ENCODE measurements at places on chromosomes 2 and 18.

- DNase-seq: no peak
These were observed 16.9 kb downstream of the PRKAG3 start for GRCh38 chr2:218814540-218815243.

GRCh38 chr2:187594801-187595200 is 40.6 kb upstream of the TFPI start:
- no peak for DNase-seq

DNA sequence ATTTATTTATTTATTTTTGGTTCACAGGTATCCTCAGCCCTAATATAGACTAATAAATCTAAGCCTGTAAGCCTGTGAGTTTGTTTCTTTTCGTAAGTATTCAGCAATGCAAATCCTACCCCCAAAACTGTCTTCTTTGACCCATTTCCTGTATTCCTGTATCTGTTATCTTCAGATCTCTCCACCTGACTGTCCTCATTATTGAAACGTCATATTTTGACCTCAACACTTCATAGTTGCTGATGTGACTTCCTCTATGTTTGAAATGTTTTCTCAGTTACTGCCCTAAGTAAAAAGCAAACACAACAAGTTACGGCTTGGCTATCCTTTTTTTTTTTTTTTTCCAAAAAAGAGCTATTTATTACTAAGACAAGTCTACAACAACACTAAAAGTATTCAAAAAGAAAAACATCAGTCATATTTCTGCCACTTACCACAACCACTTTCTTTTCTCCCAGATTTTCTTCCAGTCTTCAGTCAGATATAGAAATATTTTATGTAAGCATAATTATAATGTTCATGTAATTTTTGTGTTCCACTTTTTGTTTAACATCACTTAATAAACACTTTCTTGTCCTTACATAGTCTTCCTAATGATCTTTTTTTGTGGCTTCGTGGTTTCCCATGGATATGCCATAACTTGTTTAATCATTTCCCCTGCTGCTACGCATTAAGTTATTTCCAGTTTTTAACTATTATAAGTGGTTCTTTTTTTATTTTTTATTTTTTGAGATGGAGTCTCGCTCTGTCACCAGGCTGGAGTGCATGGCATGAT is 45.0 kb upstream of the EML4 start:
- no peak for DNase-seq

GRCh38 chr2:3236300-3237045 is 141.1 kb downstream of the EIPR1 start:
- no peak for DNase-seq

DNA sequence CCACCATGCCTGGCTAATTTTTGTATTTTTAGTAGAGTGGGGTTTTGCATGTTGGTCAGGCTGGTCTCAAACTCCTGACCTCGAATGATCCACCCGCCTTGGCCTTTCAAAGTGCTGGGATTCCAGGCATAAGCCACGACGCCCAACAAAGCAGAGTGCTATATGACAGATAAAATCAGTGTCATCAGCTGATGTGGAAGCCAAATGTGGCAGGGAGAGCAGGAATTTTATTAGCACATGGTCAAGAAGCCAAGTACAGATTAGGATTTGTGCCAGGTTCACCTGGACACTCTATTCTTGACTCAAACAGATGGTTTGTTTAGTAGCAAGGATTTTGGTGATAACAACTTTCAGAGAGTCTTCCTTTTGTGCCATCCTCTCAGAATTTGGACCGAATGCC is 62.7 kb downstream of the LCLAT1 start:
- DNase-seq: no peak

GRCh38 chr2:239760596-239760995 is 264.5 kb downstream of the NDUFA10 start:
- DNase-seq: no peak

GRCh38 chr2:186544255-186544675 is 45.6 kb upstream of the ITGAV start:
- DNase-seq: no peak

GRCh38 chr2:70043252-70043875 is 43.9 kb upstream of the PCBP1 start:
- peak; percentile 58 for DNase-seq

- no peak for DNase-seq
These were observed 275.9 kb downstream of the MREG start for GRCh38 chr2:215737477-215737876.

GRCh38 chr2:222248256-222248655 is 50.5 kb downstream of the PAX3 start:
- no peak for DNase-seq

GRCh38 chr2:60739156-60739555 is 16.9 kb upstream of the PAPOLG start:
- no peak for DNase-seq

GRCh38 chr2:237022533-237022932 is 63.2 kb upstream of the COPS8 start:
- no peak for DNase-seq

- no peak for DNase-seq
These were observed 501.6 kb upstream of the TNP1 start for GRCh38 chr2:217361483-217361880.

DNA sequence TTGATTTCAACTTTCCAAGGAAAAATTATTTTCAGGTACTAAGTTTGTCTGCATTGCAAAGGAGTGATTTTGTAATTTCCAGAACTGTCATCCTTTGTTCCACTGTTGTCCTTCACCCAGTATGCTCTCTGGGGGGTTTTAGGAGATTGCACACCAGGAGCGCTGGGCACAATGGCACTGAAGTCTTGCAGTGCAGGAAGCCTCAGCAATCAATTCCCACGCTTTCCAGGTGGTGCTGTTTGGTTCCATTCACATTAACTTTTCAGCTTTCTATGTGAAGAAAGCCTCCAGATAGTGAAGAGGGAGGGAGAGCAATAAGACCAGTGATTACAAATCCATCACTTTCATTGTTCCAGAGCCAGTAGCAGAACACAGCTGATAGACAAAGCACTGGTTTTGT is 344.0 kb upstream of the VWC2L start:
- DNase-seq: no peak

GRCh38 chr18:55199291-55199963 is 240.2 kb upstream of the CCDC68 start:
- no peak for DNase-seq

- DNase-seq: no peak
These were observed 21.6 kb downstream of the SH3RF3 start for GRCh38 chr2:109150559-109150958.

DNA sequence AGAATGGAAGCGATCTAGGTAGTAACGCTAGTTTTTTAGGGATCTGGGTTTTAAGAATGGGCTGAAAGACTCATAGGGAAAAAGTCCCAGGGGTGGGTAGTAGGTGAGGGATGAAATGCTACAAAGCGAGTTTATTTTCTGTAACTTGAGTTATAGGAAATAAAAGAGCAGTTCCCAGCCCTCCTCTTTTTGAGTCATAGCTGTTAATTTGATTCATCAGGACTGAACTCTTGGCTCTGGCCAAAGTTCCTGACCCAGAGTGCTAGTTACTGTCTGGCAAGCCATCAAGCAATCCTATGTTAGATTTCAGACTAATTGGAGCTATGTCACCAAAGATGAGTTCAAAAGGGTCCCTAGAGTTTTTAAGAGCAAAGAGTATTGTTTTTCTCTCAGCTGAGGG is 17.4 kb upstream of the NOSTRIN start:
- DNase-seq: no peak

- DNase-seq: peak; percentile 77
These were observed 125.6 kb downstream of the PLB1 start for GRCh38 chr2:28621172-28622100.

DNA sequence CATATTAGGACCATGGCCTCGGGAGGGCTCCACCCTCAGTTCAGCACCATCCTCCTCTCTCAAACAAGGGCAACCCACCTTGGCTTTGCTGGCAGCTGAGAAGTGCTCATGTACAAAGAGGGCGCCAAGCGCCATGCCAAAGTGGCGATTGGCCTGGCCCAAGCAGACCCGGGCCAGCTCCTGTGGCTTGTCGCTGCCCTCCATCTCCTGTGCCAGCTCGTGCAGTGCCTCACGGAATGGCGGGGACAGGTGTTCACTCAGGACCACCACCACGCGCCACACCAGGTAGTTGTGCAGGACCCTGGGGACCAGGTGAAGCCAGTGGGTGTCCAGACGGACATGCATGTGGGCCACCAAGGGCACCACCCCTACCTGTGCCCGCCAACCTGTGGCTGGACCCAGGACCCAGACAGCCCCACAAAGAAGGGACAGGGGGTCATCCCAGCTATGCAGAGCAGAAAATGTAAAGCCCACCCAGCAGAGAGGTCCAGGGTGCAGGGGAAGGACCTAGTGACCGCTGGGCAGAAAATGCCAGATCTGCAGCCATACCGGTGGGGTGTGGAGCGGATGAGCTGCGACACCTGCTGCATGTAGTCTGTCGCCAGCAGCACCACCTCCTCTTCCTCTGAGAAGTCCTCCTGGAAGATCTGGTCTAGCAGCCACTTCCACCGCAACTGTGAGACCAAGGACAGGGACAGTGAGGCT is 3.6 kb downstream of the ECEL1 start:
- DNase-seq: no peak

DNA sequence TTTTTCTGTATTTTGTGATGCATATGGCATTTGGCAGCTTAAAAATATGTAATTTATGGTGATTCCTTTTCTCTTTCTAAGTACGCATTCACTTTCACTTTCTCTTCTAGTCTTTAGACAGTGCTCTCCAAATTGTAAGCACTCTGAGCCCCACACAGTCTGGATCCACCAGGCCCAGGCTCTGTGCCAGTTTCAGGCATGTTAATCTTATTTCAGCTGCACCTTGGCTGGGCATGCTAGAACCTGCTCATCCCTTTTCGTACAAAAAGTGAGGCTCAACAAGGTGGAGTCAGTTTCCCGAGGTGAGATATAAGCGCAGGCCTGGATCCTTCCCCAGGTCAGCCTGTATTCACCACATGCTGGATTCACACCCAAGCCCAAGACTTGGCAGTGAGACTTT is 203.9 kb downstream of the MTX2 start:
- no peak for DNase-seq

GRCh38 chr2:152501666-152502065 is 166.7 kb downstream of the FMNL2 start:
- DNase-seq: no peak

DNA sequence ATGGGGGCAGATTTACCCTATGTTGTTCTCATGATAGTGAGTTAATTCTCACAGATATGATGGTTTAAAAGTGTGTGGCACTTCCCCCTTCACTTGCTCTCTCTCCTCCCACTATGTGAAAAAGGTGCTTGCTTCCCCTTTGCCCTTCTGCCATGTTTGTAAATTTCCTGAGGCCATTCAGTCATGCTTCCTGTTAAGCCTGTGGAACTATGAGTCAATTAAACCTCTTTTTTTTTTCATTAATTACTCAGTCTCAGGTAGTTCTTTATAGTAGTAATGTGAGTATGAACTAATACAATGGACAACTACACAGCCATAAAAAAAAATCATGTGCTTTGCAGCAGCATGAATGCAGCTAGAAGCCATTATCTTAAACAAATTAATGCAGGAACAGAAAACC is 118.5 kb downstream of the CALCRL start:
- no peak for DNase-seq

DNA sequence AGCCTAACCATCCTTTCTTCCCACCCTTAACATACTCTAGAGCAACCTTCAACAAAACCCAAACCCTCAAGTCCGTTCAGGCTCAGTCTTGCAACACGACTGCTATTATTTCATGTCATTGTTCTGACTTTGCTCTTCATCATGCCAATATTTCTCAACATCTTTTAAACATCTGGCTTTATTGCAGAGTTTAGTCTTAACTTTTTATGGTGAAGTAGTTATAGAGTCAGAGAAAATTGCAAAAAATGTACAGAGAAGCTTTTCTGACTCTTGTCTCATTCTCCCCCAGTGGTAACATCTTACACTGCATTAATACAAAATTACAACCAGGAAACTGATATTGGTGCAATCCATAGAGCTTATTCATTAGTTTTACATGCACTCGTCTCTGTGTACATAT is 3.9 kb downstream of the MARCO start:
- no peak for DNase-seq

DNA sequence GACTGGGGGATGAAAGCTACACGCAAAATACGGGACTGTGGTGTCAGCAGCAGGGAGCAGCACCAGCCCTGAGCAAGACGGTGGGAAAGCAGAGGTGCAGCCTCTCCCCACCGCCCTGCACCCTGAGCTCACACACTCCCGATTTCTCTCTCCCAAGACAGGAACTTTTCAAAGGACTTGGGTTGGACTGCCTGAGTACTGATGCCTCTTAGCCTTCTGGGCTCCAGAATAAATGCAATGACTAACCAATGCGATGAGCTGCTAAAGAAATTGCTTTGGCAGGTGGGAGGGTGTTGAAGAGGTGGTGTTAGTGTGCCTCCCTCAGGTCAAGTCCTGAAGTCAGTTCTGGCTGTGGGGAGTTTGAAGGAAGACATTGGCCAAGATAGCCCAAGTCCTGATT is 9.6 kb downstream of the TRIM54 start:
- no peak for DNase-seq

DNA sequence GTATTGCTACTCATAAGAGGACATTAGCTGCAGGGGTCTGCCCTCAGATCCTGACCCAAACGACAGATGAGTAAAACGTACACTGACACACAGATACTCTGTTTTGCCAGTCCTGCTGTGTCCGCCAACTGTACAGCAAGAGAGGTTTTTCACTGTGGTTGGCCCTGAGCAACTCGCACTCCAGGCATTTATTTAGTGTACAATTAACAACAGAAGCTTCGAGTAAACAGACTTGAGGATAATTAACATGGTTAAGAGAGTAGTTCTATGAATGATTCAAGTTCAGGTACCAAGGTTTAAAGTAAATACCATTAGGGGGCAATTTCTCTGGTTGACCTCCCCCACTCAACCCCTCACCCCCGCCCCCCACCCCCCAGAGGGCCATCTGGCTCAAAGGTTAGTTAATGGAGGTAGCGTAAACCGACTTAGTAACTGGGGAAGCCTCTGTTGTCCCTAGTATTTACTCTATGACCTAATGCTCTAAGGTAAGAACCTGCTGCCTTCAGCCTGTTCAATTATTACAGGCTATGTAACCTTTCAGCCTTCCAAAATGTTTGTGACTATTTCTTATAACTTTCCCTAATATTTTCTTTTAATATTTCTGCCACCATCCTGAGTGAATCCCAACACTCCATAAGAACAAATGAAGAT is 103.9 kb upstream of the XIRP2 start:
- no peak for DNase-seq

GRCh38 chr18:44195394-44196140 is 485.1 kb upstream of the SETBP1 start:
- no peak for DNase-seq

GRCh38 chr18:46184727-46185126 is 80.5 kb downstream of the HAUS1 start:
- DNase-seq: no peak

GRCh38 chr2:11515490-11515981 is 18.3 kb upstream of the GREB1 start:
- DNase-seq: no peak

All from activated T-helper 1 cell treated with anti-CD3 and anti-CD28 coated beads, Interleukin-12 subunit alpha, Interleukin-12 subunit beta, Interleukin-2, Interleukin-4 antibody, amounts not matched to agents 30 ng/mL and 10 ng/mL and 1 ng/mL, durations not matched to agents 14 hours and 24 hours and 36 hours (primary cell).